Stimulated activated CD4-positive, alpha-beta T cell treated with anti-CD3 and anti-CD28 coated beads, Interleukin-12 subunit alpha, Interleukin-12 subunit beta, amount 100 ng/mL, for 24 hours (primary cell): ENCODE measurements at places on chromosomes 1 and 21.

DNA sequence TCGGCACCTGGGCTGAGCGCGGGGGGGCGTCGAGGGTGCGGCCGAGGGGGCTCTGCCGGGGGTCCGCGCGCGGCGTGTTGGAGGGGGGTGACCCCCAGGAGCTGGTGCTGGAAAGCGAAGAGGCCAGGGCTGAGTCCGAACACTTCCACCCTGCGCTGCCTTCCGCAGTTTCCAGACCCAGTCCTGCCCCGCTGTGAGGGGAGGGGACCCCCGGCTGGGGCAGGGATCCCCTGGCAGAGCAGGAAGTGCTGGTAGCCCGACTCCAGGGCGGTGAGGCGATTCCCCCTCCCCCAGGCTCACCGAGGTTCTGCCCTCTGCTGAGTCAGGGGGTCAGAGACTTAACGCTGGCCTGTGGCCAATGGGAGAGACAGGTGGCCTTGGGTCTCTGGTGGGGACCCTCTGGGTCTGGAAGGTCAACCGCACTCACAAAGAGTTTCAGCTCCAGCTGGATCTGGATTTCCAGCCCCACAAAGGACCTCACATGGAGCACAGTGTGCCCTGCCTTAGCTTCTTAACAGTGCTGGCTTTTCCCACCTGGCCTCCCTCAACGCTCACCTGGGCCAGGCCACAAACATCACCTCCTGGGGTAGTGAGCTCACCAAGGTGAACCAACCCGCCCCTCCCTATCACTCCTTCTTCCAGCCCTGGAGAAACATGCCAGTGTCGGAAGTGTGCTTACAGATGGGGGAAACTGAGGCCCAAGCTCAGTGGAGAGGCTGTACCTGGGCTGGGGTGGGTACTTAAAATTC, 39.8 kb upstream of the SYNC start:
- no peak for DNase-seq

GRCh38 chr1:96792220-96792619, 70.6 kb downstream of the PTBP2 start:
- DNase-seq = no peak

- no peak for DNase-seq
Observed at GRCh38 chr1:238329671-238330070, 438.9 kb upstream of the ZP4 start.

DNA sequence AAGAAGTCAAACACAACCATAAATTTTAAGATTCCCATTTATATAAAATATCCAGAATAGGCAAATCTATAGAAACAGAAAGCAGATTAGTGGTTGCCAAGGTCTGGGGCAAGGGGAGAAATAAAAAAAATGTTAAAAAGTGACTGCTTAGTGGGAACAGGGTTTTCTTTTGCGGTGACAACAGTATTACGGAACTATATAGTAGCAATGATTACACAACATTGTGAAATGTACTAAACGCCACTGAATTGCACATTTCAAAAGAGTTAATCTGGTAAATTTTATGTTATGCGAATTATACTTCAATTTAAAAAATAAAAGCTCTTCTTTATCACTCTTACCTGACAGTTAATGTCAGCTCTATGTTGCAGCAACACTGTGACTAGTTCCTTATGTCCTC, 105.2 kb downstream of the ACBD6 start:
- no peak for DNase-seq

DNA sequence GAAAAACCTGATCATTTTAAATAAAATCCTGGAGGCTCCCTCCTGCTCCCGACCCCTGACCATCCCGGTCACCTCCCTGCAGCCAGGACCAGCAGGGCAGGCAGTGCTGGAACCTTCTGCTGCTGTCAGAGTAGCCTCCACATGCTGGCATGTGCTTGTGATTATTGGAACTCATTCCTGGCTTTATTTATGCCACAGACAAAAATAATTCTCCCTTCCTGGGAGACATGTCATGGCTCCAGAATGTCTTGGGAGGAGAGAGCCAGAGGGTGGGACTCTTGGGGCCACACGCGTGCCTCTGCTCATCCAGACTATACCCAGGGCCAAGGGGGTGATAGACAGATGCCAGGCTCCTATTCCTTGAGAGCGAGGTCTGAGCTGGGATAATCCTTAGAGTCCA, 183.6 kb upstream of the RAB4A start:
- DNase-seq = no peak

DNA sequence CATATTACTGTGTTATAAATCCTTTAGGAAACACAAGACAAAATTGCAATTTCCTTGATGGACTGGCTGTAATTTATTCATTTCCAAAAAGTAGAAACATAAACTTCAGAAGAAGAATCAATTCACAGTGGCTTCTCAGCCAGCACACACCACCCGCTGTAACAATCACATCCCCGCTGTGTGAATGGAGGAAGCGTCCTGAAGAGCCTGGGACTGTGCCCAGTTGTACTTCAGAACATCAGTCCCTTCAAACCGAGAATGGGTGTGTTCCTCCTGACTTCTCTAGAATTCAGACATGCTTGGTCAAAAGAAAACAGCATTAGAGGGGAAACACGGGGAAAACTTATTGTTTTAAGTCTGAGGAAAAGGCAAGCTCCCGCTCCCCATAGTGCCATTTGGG, 28.8 kb upstream of the CD84 start:
- no peak for DNase-seq

- no peak for DNase-seq
Observed at GRCh38 chr1:236257216-236257615, 24.5 kb downstream of the ERO1B start.

- no peak for DNase-seq
Observed at GRCh38 chr1:84830136-84830535, 62.9 kb downstream of the LPAR3 start.

- DNase-seq = no peak
Observed at GRCh38 chr1:39094685-39095084, 68.5 kb downstream of the NDUFS5 start.
